ENCODE measurements at places on chromosomes 16 and 17. TPM values are rescaled to one million over a fixed set of nuclear protein-coding genes. Genes with fewer than 3 reads are reported as not detected.

GRCh38 chr17:66397486-66397885 is 95.1 kb downstream of the PRKCA start:
- no peak for DNase-seq

DNA sequence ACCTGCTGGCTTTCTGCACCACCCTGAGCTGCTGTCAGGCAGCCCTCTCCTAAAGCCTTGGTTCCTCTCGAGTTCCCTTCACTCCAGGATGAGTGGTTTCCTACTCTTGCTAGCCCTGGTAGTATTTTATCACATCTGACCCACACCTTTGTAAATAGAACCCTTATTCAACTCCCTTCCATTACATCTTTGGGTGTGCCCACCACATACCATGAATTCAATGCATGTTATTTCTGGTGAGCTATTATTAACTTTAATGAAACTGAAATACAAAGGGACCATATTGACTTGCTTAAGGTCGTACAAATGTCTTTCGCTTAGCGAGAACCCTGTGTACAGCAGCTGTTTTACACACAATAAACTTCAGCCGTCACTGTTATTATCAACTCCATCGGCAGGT is 521.3 kb downstream of the GRIN2A start:
- no peak for DNase-seq

OTOA gene
- 0.11 TPM for total RNA-seq

IRX5 gene
- total RNA-seq = 0.85 TPM

NPIPB9 gene
- total RNA-seq = 0.33 TPM

MPV17L gene
- total RNA-seq = not detected

CCL8 gene
- total RNA-seq = not detected

RNU2-1 gene
- total RNA-seq = not detected

GRCh38 chr16:9090101-9090959 is 1.1 kb upstream of the HAPSTR1 start:
- DNase-seq = no peak

- DNase-seq = no peak
Measured at GRCh38 chr16:58624209-58624608, 5.4 kb downstream of the CNOT1 start.

GRCh38 chr17:81044764-81045589 is 10.0 kb downstream of the BAIAP2 start:
- DNase-seq = peak; percentile 36

OR2C1 gene
- not detected for total RNA-seq

DNA sequence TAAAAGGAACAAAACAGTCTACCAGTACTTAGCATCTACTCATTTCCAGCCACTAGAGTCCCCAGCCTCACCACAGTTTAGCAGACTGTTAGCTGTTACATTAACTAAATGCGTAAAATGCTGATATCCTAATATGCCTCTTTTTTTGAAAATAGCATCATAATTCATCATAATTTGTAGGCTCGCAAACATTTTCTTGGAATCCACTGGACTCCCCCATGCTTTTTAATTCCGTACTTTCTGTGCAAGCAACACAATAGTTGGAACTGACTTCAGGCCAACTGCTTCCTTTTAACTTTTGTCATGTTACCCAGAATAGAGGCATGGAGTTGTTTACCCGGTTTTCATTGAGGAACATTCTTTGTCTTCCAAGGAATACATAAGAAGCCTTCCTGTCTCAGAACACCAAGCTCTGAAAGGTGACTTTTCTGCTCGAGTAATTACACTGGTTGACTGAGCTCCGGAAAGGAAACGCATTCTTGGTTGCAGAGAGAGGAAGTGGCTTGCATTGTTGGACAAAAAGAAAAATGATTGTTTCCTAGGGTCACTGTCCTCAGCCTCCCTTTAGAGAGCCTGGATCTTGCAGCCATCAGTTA is 30.9 kb upstream of the SEC14L1 start:
- peak; percentile 75 for DNase-seq

CPNE7 gene
- not detected for total RNA-seq

CIBAR2 gene
- not detected for total RNA-seq

DNA sequence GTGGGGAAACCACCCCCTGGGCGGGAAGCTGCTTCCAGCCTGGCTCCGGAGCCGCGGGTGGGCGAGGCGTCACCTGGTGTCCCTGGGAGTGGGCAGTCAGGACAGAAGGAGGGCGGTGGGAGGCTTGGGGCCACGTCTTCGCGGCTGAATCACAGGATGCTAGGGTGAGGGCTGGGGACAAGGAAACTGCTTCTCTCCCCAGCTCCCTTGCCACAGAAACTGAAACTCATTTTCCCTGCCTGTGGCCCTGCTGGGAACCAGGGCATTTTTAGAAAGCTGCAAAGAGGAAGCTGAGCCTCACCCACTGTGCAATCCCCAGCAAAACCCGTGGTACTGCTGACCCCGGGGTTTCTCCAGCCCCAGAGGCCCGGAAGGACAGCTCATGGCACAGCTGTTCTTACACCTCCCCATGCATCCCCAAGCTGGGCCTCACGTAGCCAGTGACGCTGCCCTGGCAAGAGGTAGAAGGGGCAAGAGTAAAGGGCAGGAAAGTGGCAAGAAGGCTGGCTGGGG is 8.2 kb downstream of the RHBDF2 start:
- peak; percentile 91 for DNase-seq

LRRC46 gene
- 0.51 TPM for total RNA-seq

GRCh38 chr17:50348522-50349242 is 2.8 kb downstream of the XYLT2 start:
- DNase-seq = peak; percentile 77

GRCh38 chr17:57629470-57629869 is 115.6 kb downstream of the CCDC182 start:
- no peak for DNase-seq

DNA sequence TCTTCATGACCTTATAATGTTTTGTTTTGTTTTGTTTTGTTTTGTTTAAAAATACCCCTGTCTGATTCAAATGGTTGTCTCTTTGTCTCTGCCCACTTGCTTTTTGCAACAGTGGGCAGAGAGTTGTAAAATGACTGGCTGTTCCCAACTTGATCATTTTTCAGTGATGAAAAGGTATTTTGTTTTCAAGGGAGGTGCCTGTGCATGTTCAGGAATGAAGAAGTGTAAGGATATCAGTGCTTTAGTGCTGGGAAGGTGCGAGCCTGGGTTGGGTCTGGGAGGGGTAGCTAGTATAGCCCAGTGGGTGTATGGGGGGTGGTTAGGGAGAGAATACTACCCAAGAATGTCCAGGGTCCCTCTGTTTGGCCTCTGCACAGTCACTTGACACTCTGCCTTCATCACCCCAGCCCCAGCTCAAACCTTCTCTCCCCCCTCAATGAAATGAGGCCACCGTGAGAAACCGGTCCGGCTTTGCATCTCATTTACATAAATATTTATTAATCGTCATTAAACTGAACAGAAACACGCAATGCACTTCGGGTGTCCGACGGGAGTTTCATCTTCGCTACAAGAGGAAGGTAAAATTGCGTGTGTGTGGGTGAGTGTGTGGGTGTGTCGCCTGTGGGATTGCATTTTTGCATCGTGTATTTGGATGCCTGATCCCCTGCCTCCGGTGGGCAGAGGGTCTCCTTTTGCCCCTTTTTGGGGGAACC is 4.3 kb downstream of the NEUROD2 start:
- DNase-seq = no peak

GRCh38 chr16:69187446-69188235 is 677 bp downstream of the SNTB2 start:
- peak; percentile 51 for DNase-seq

GRCh38 chr16:86046026-86046425 is 147.1 kb downstream of the IRF8 start:
- DNase-seq = no peak

DNA sequence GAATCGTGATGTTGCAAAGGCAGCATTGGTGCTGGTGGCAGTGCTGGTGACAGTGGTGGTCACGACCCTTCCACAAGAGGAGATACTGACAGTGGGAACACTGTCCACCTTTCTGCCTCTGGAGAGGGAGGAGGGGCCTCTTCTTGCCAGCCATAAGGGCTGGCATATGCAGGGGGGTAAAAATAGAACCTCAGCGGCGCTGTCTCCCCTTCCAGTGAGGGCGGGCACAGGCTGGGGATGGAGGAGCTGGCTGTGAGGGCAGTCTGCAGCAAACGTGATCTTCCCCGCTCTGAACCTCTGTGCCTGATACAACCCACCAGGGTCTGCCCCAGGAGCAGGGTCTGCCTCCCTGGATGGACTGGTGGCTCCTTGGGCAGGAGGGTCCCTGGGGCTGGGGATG is 3.4 kb downstream of the RAP1GAP2 start:
- DNase-seq = no peak

GPR142 gene
- not detected for total RNA-seq

DNA sequence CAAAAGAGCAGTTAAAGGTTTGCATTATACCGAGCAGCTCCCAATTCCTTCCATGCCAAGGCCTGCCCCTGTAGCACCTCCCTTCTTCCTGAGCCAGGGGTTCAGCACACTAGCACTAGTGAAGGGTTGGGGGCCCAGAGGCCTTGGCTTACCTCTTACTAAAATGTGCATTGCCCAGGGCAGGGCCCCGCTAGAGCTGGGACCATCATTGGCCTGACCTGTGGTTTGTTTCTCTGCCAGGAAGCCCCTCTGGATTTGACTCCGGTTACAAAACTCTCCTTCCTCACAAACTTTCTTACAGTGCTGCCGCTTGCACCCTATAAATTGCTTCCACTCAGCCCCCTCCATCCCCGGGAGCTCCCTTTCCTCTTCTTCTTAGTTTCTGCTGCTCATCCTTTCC is 33.8 kb downstream of the MPRIP start:
- no peak for DNase-seq

DNA sequence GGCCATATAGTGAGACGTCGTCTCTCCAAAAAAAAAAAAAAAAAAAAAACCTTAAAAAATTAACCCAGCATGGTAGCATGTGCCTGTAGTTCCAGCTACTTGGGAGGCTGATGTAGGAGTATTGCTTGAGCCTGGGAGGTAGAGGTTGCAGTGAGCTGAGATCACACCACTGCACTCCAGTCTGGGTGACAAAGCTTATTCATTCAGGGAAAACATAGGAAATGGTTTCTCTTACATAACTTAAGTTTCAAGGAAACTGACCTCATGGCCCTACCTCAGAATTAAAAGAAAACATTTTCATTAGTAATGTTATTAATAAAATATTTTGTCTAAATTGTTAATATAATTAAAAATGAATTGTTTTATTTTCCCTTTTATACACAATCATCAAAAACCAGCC is 31.4 kb downstream of the COG1 start:
- DNase-seq = peak; percentile 34

Measured in HT1080 (cell line).